Left renal cortex interstitium (tissue), 4 donors: ENCODE measurements at places on chromosomes 3 and 15.

DNA sequence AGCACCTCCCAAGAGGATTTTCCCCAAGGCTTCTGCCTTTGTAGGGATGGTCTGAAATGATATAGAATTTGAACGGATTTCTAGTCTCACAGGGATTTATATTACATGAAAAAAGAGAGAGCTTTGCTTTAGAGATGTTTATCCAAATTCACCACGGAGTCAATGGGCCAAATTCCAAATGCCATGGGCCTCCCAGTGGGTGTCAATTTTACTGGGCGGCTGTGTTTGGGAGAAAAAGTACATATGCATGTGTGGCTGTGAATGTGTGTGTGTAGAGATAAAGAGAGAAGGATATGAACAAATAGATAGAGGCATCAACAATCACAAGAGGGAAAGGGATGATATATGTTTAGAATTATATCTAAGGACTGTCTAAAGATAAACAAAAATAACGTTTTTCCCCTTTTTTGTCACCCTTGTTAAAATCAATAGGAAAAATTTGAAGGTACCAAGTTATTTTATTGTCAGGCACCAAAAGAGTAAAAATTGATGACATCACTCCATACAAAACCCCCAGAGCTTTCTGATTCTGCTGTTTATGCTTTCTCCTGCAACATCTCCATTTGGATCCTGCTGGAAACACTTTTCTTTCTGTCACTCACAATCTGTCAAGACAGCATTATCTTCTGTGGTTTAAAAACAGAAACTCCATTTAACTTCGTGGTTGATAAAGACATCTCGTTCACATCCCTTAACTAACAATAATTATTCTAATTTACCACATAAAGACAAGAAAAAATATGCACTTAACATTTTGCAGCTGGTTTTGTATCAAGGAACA is 160.7 kb downstream of the FHIT start:
- DNase-seq, result no peak

GRCh38 chr3:184316792-184317191 is 2.4 kb downstream of the EIF4G1 start:
- DNase-seq, result no peak

DNA sequence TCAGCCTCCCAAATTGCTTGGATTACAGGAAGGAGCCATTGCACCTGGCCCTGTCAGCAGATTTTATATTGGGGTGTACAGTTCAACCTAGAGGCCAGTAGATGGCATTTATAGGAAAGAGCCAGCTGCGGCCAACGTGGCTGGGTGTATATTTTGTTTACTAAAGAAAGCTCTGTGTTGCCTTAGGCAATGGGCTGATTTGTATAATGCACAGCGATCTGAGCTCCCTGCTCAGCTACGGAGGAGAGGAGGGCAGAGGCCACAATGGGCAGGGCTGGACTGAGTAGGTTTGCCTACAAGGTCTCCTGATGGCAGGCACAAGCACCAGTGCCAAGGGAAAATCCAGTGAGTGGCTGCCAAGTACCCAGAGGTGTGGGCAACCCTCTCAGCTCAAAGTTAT is 282.4 kb downstream of the ARPP21 start:
- DNase-seq, result no peak

DNA sequence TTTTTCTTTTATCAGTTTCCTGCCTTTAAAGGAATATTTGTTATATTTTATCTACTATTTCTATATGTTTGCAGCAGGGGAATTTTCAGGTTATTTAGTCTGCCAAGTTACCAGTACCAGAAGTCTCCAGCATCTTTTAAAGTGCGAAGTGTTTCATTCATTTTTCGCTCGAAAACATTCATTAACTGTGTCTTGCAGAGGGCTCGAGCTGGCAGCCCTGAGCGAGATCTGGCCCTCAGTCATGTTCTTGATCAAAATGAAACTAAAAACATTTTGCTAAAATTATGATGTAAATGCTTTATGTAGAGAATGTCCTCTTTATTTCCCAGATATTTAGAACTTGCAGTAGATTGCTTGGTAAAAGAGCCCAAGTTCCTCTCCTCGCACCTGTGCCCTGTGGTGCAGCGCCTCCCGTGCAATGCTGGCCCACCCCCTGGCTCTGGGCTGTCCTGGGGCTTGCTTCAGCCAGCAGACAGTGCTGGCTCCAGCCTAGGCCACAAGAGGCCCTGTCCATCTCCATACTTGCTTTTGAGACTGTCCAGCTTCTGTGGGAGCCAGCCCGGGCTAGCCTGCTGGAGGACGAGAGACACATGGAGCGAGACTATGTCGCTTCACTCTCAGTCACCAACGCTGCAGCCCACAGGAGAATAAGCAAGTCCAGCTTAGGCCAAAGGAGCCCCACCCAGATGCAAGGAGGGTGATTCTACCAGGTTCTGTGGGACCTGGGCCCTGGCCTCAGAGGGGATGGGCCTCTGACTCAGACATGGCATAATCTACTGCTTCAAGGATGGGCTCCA is 71.9 kb upstream of the PRR23E start:
- DNase-seq, result no peak

- DNase-seq, result no peak
Observed at GRCh38 chr3:67305922-67306321, 307.8 kb downstream of the KBTBD8 start.

GRCh38 chr3:99915906-99916432 is 98.3 kb downstream of the CMSS1 start:
- no peak for DNase-seq

DNA sequence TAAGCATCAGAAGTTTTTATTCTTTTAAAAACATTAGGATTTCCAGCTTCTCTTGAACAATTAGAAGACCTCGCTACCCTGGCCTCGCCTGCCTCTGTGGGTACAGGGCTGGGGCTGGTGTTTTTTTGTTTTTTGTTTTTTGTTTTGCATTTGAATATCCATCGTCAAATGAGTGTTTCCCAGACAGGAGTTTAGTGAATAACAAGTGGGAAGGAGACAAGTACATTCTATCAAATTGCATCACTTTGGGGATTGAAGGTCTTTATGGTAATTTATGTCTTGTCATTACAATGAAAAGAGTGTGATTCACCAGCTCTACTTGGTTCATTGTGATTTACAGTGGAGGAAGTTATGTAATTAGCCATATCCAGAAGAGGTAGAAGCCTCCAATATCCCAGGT is 161.1 kb upstream of the UBE2E1 start:
- DNase-seq, result no peak
